Upper lobe of left lung (tissue), 6 donors: ENCODE measurements at places on chromosomes 7 and 10. TPM values are rescaled to one million over a fixed set of nuclear protein-coding genes. Genes with fewer than 3 reads are reported as not detected.

- no peaks in the 10 kb centered on the region for H3K4me1 ChIP-seq
- DNase-seq = no peak
- no peak overlapping the region for H3K27ac ChIP-seq
These were observed 38.3 kb downstream of the EPHB4 start for GRCh38 chr7:100789055-100789454.

DNA sequence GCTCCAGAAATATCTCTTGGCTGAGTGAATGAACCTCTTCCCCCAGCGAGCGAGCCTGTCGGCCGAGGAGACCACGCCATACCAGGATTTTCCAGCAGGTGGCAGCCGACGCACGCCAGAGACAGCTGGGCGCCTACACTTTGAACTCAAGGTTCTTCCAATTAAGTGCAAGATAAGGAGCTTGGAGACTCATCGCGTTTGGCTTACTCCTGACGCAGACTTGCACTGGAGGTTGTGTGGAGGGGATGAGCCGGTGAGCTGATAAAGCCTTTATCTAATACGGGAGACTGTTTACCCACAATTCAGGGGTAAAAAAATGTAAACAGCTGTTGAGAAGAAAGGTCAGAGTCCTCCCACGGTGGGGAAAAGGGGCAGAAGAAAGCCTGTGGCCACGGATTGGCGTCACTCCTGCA, 45.9 kb upstream of the EMX2 start:
- no peaks in the 10 kb centered on the region for H3K27me3 ChIP-seq
- no peaks in the 10 kb centered on the region for H3K4me1 ChIP-seq
- no peak overlapping the region for H3K4me3 ChIP-seq
- H3K36me3 ChIP-seq = no peaks in the 10 kb centered on the region

Gene RFC2
- total RNA-seq = 11.9 TPM

- H3K27ac ChIP-seq = no peak overlapping the region
- no peak overlapping the region for H3K4me3 ChIP-seq
- peaks cover 11% of the 10 kb centered on the region for H3K4me1 ChIP-seq
- no peak for DNase-seq
- H3K27me3 ChIP-seq = no peaks in the 10 kb centered on the region
These were observed 153.3 kb downstream of the LRRC4 start for GRCh38 chr7:127877951-127878350.

- H3K27ac ChIP-seq = peak overlapping the region; percentile 81
- peaks cover 55% of the 10 kb centered on the region for H3K4me1 ChIP-seq
- no peaks in the 10 kb centered on the region for H3K36me3 ChIP-seq
- H3K4me3 ChIP-seq = no peak overlapping the region
- H3K27me3 ChIP-seq = no peaks in the 10 kb centered on the region
These were observed 48.7 kb downstream of the PDK4 start for GRCh38 chr7:95547361-95548348.
